ENCODE measurements at places on chromosomes 5 and 9.

DNA sequence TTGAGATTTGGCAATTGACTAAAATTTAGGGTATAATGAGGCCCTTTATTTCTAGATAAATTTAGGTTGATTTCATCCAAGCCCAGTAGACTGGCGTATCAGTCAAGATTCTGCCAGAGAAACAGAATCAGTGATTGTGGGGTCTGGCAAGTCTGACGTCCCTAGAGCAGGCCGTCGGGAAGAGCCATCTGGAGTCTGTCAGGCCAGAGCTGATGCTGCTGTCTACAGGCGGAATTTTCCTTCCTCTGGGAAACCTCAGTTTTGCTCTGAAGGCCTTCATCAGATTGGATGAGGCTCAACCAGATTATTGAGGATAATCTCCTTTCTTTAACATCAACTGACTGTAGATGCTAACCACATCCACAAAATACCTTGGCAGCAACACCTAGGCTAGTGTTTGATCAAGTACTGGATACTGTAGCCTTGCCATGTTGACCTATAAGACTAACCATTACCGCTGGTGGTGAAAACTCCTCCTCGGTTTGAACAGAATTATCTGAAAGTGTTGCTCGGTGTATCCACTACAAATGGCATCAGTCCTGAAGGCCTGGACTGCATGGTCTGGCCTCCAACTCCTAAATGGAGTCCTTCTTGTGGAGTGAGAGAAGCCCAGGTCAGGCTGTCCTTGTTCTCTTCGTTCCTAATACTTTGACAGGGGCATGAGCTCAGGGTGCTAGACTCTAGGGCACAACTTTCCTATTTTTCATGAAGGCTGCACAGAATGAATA, 83.2 kb upstream of the ANKH start:
- no peak for DNase-seq

- no peak for DNase-seq
Measured at GRCh38 chr5:132190161-132190817, 37.4 kb downstream of the P4HA2 start.

- DNase-seq: no peak
Measured at GRCh38 chr9:105835721-105836120, 141.4 kb downstream of the TMEM38B start.

GRCh38 chr5:167657016-167657415, 634.4 kb upstream of the WWC1 start:
- DNase-seq: no peak

DNA sequence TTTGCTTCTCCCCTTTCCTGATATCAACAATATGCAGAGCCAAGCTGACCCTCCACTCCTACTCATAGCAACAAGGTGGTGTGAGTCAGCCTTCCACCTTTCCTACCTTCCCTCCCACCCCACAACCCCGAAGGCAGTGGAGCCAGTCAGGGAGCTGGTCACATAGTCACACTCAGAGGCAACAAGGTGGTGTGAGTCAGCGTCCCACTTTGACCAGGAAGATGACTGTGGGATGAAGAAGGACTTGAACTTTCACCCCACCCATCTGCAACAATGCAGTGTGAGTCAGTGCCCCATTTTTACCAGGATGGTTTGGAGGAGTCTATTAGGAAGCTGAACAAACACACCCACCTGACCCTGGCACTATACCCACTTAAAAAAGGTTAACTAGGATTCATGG, 30.1 kb upstream of the ZNF782 start:
- DNase-seq: no peak

GRCh38 chr9:1070692-1071091, 20.5 kb downstream of the DMRT2 start:
- no peak for DNase-seq

GRCh38 chr5:1463326-1464095, 18.3 kb upstream of the SLC6A3 start:
- no peak for DNase-seq

- no peak for DNase-seq
Measured at GRCh38 chr5:136027311-136027710, 1.5 kb upstream of the TGFBI start.

DNA sequence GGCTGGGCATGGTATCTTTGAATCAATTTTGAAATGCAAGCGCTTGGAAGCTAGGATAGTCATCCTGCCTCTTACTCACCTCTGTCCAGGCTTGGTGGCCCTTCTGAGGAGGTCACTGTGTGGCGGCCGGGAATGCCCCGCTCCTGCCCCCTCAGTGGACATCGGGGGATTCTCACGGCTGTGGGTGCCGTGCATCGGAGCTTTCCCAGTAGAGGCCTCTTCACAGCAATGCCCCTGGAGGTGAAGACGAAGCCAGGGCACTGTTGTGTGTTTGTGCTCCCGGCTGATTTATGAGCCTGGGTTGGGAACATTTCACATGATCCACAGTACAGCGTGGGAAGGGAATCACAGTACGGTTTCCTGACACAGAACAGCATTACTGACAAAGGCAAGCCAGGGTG, 147.5 kb downstream of the NXNL2 start:
- no peak for DNase-seq

DNA sequence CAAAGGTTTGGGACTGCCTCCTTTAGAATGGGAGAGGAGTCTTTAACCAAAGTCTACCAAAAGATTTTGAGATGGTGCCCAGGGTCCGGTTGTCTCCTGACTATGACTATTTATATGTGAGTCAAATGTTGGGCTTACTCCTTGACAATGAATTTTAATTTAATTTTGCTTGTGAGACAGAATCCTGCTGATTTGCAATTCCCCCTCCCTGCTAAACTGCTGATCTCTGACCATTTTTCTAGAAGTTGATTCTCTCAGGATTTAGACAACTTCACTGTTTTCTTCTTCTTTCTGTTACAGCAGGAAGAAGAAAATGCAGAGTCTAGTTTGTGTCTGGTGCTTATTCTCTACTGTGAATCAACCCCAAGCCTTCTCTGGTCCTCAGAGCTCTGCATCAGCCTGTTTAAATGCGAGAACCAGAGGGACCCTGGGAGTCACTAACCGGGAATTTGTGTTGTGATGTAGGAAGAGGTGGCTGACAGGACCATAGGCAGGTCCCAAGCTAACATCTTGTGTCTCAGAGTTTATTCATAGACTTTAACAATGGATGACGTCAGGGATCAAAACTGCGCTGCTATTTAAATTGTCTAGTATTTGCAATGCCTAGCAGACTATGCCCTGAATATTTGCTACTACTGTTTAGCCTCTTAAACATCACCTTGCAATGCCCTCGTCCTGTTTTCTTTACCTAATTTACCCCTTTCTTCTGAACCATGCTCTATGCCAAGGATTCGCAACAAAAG, 124.0 kb upstream of the TAF11L2 start:
- no peak for DNase-seq

- no peak for DNase-seq
Measured at GRCh38 chr5:10576790-10577189, 12.9 kb downstream of the ANKRD33B start.

DNA sequence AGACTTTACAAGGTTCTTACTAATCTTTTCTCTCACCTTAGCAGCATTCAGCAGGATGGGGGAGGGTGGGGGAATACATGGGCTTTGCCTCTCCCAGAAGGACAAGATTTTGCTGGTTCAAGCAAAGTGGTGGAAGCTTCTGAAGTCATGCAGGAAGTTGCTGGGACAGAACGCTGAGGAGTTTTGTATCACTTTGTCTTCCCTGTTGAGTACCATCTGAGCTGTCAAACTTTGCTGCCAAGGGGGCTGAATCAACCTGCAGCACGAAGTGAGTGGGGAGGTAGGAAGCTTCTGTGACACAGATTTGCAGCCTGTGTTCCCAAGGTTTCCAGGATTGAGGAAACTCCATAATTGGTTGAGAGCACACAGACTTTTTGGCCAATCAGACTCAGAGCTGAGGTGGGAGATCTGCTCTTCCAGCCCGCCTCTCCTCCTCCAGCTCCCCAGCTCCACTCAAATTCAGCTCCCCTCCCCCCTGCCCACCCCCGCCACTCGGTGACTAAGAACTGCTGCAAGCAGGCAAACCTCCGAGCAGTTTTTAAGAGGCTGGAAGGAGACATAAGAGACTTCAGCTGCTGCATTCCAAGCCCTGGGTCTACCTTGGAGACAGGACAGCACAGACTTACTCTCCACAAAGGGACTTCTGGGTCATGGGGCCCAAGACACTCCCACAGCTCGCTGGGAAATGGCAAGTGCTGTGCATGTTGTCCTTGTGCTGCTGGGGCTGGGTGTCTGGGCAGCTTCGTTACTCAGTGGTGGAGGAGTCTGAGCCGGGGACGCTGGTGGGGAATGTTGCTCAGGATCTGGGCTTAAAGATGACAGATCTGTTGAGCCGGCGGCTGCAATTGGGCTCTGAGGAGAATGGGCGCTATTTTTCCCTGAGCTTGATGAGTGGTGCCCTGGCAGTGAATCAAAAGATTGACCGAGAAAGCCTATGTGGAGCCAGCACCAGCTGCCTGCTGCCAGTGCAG, at the start of gene PCDHGC5:
Gene PCDHGC5, plus strand, starts transcription at position 491 of the 971 bp plus-strand sequence. Its CDS starts 160 bp downstream, at position 651.
- no peak for DNase-seq

- no peak for DNase-seq
Measured at GRCh38 chr5:66080664-66081063, 63.4 kb upstream of the SREK1 start.

DNA sequence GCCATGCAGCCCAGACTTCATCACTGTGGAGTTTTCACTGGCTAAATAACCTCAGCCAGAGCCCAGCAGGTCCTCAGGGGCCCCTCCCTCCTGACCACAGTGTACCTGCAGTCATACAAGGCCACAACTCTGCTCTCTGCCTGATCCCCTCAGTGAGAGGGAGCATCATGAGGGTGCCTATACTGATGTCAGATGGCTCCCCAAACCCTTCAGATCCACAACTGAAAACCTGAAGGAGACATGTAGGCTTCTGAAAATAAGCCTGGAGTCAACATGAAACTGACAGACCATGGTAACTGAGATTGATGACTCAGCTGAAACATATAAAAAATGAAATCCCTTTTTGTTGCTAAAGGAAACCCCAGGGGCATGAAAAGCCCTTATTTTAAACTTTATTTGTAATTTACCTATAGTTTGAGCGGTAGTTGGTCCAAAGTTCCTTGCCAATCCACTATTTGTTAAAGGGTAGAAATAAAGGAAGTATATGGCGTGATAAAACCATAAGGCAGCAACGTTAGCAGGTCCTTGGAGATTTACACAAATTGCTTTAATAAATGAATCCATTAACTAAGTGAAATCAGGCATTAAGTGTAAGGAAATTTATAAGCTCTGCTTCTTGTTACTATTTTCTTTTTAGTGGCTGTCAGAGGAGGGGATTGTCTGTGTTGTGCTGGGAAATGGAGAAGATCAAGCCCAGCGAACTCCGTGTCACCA, 68.3 kb downstream of the FGF1 start:
- DNase-seq: no peak

GRCh38 chr5:166962461-166962860, 1329.0 kb upstream of the WWC1 start:
- DNase-seq: no peak

- no peak for DNase-seq
Measured at GRCh38 chr5:109486200-109486804, 76.5 kb upstream of the PJA2 start.

DNA sequence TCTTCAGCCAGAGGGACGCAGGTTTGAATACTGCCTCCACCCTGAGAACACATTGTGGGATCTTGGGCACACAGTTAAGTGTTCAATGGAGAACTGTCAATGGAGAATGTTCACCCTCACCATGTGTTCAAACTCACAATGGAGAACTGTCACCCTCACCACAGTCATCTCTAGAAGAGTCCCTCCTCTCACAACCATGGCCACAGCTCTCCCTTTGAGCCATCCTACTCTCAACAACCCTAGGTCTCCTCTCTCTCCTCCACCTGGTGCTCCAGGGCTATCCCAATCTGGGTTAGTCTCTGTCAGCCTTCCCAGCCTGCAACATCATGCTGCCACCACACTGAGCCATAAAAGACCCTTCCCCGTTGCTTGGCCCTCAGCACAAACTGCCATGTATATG, 36.3 kb upstream of the HAND1 start:
- no peak for DNase-seq

DNA sequence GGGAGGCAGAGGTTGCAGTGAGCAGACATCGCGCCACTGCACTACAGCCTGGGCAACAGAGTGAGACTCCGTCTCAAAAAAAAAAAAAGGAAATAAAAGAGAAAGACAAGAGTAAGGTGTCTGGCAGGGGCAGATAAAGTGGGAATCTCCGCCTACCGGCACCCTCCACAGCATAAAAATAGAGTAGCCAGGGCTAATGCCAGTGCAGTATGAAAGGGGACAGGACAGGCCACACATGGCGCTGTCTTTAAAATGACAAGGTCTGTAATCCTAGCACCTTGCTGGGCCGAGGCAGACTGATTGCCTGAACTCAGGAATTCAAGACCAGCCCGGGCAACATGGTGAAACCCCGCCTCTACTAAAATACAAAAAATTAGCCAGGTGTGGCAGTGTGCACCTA, 7.8 kb downstream of the BICD2 start:
- DNase-seq: no peak

DNA sequence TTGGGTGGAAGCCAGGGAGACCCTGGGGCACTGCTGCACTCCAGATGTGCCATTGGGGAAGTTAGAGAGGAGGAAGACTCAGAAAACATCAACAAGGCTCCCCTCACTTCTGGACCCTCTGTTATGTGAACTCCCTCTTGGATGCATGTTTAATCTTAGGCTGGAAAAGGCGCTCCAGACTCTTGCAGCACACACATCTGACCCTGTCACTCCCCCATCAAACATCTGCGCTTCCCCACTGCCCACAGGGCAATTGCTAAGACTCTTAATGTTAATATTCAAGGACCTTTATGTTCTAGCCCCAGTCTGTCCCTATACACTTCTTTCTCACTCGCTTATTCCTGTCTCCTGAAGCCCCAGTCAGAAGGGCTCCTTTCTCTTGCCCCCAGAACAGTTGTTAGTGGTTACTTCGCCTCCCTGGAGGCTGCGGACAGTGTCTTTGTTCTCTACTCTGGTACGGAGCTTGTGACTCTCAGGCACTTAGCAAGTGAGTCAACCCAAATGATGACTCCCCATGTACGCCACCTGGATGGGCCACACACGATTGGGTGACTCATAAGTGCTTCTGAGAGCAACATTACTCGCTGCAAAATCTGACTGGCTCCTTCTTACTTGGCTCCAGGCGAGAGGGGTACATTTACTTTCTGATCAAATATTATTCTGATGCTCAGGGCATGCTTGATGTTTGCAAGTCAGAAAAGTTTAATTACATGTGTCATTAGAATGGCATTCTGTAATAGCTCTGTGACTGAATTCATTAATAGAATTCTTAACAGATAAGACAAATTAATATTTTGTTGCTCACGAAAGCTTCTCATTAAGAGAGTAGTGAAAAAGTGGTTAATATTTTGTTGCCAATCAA, 193.6 kb downstream of the HSPA4 start:
- peak; percentile 80 for DNase-seq

DNA sequence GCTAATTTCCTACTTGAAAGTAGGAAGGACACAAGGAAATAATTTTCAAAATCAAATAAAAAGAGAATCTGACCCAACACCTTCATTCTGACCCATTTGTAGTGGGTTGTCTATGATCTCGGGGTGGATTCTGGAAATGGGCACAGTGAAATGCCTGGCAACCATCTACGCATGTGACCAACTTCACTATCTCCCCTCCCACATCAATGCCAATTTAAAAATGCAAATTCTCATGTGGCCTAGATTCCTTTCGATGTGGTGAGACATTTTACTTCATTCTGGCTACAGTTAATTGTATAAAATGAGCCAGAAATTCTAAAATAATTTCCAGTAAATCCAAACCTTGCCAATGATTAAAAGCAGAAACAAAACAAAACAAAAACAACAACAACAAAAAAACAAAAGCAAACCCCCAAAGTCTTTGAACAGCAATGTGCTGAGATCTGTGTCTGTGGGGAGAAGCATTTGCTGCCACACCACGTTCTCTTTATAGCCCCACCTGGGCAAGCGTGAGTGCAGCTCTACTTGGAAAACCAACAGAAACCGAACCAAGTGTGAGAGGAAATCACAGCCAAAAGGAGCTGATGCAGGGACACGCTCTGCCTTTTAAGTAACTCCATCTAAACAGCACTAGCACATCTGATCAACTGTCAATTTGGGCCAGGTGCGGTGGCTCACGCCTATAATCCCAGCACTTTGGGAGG, 59.0 kb downstream of the USP20 start:
- DNase-seq: no peak

Measured in NCI-H1436 treated with DMSO at 0.1 percent for 48 hours (cell line).